ENCODE measurements at places on chromosomes 6 and 20.

GRCh38 chr20:17108896-17109295, 117.9 kb upstream of the PCSK2 start:
- no peak for DNase-seq

DNA sequence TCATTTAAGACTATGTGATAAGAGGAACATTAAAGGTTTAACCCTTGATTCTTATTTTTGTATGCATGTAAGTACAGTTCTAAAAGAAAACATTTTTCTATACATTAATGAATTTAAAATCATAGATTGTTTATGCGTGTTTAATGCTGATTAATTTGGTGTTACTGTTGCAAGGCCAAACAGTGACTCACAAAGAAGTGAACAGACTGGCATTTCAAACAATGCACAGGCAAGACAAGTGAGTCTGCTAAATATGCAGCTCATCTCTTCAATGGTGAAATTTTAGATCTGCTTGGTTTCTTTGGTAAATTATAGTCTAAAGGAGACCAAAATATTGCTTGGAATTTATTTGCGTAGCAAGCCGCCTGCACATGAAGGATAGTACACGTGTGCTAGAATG, 417.4 kb upstream of the SOX4 start:
- no peak for DNase-seq

GRCh38 chr20:25744261-25744660, 47.6 kb upstream of the ZNF337 start:
- no peak for DNase-seq

GRCh38 chr6:46706464-46706863, 18.8 kb downstream of the TDRD6 start:
- DNase-seq = no peak

GRCh38 chr6:134721060-134721405, 228.9 kb downstream of the ALDH8A1 start:
- DNase-seq = no peak

- no peak for DNase-seq
These were observed 6.9 kb upstream of the RSPO3 start for GRCh38 chr6:127111526-127111925.

DNA sequence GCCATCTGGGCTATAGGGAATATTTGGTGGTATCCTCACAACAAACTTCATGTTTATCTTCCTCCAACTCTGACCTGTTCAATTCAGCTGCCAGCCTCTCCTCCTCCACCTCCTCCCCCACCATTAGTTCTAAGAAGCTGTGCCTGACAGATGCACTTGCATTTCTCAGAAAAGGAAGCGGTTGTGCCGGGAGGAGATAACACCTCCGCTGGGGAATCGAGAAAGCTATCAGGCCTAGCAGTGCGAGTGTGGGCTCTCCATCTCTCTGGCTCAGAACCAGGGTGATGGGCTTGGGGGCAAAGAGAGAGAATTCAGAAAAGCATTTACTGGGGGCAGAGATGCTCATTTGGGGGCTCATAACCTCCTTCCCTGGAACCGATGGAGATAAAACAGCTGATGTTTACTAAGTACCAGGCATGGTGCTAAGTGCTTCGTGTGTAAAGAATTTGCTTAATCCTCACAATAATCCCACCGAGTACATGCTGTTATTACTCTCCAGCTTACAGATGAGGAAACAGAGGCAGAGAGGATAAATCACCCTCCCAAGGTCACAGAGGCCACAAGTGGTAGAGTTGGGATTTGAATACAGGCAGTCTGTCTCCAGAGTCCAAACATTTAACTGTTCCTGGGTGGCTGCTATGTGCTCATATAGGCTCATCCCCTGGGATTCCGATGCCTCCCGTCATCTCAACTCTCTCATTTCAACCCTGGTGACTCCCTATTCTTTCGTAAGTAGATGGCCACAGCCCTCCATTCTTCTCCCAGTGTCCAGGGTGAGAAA, 38.3 kb downstream of the COX4I2 start:
- DNase-seq = no peak

DNA sequence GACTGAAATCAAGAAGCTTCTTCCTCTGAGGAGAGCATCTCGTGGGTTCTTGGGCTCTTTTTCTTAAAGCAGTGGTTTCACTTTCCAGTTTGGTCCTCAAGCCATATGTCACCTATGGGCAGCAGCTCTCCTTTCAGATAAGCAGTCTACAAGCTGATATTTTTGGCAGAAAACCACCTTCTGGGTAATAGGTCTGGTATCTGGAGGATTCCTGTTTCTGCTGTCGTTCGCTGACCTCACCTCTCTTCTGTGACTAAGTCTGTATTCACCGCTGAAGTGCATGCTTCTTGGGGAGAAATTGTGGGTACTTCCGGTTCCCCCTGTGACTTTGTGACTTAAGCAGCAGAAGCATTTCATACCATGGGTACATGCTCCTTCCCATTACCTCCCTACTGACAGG, 193.6 kb downstream of the EDN1 start:
- DNase-seq = no peak

GRCh38 chr6:144087789-144088426, 7.5 kb downstream of the SF3B5 start:
- no peak for DNase-seq

- DNase-seq = no peak
These were observed 418.5 kb upstream of the JARID2 start for GRCh38 chr6:14827354-14827753.

DNA sequence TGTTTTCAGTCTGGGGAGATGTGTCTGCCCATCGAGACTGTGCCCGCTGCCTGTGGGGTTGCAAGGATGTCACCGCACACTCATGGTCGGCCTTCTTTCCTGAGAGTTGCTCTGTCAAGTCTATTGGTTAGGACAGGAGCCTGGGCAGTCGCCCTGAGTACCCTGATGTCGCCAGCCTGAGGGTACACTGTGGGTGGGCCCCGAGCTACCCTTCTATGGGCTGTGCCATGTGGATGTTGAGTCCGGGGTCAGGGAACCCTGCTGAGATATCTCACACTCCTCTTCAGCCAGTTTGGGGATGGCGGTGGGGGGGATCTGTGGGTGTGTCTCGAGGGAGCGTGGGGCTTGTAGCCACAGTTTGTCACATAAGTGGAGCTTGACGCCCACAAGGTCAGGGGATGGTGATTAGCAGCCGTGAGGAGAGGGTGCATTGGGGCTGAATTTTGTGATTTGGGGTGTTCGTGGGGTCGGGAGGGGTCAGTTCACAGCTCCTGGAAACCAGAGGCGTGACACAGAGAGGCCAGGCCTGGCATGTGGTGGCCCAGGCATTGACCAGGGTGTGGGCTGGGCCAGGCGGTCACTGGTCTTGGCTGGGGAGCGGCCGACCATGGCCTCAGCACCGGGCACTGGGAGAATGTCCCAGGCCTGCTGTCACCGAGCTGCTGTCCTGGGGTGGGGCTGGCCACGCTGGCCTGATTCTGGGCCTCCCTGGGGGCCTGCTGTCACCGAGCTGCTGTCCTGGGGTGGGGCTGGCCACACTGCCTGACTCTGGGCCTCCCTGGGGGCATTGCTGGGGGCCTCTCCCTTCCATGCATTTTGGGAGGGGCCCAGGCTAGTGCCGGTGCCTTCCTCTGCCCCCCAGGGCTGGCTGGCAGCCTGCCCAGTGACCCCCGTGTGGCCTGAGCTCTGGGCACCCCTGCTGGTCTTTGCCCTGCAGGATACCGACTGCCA, 1.6 kb upstream of the NPBWR2 start:
- no peak for DNase-seq

- DNase-seq = no peak
These were observed 851.2 kb downstream of the DHX35 start for GRCh38 chr20:39813190-39813829.

DNA sequence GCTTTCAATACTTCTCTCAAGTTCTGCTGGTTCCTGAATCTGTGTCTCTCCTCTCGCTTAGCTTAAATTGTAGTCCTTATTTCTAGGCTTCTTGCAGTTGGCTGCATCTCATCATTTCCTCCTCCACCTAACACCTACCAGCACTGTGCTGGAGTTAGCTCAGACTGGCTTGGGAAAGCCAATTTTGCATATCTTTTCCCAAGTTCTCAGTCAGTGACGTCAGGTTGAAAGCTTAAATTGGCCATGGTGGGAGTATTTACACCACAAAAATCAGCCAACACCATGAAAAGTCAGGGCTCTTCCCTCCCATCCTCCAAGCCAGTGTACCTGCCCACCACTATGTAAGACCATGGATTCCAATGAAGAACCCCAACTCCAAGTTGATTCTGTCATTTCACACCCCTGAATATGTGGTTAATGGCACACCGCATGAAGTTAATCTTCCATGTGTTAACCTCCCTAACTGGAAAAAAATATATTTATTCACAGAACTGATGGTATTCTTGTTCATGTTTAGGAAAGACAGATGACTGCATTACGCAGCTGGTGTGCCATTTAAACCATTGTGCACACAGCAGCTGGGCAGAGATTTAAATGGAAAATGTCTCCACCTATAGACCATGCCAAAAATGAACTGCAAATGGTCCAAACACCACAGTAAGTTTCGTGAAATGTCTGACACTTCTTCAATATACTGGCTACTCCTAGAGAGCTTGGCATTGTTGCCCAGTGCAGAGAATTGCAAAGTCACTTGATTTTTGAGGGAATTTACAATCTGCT, 274.1 kb upstream of the MAP3K7 start:
- DNase-seq = no peak

DNA sequence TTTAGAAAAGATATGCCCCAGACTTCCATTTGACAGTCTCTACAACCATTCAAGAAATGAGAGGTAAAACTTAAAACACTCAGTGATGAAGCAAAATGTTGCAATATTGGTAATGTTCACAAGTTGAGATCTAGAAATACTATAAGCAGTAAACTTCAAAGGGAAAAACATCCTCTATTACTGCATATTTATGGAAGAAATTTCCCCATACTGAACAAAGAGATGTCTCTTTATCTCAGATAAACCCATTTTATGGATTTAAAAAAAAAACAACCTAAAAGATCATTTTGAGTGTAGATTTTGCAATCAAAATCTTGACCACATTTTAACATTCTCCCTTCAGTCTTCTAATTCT, 177.8 kb upstream of the TAB2 start:
- no peak for DNase-seq

- DNase-seq = no peak
These were observed 14.4 kb downstream of the NT5E start for GRCh38 chr6:85464260-85464644.
